ENCODE measurements at places on chromosomes 1 and 21.

GRCh38 chr1:73874806-73875205, 323.2 kb downstream of the LRRIQ3 start:
- DNase-seq: no peak

DNA sequence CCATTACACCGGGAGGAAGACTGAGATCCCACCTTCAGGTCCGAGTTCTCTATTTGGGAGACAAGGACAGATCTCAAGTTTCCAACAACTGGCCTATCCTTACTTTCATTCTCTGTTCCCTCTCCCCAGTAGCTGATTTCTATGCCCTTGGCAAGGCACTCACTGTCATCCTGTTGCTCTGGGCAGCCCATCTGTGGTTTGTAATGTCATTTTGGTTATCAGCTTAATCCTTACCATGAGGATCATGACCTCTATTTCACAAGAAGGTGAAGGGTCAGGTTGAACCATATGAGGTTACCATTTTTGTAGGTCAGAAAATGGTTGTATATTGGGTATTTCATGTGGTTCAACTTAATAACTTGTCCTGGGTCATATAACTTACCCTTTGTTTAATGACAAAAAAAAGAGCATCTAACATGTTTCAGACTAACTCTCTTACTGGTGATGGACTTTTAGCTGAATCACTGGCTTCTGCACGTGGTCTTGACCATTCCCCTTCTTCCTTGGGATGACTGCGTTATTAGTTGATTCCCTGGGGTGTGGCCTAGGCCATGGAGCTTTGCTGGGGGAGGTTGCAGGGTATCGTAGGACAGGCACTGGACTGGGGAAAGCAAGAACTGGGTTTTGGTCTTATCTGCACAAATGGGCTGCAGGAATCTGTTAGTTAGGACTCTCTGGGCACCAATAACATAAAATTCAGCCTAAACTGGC, 120.2 kb downstream of the ACTL8 start:
- DNase-seq: no peak

DNA sequence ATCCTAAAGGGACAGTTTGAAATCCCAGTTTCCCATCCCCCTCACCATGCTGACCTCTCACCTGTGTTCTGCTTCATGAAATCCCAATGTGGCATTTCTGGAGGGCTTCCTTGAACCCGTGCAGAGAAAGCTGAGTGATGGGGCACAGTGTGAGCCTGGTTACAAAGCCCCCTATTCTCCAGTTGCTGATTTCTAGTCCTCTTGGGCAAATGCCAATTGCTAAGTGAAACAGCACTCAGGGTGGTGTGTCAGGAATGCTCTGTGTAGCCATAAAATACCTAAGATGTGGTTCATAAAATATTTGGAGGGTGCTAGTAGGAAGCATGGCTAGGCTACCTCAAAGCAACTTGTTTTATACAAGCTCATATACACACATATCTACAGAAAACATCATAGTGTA, 32.0 kb downstream of the SUSD4 start:
- DNase-seq: no peak

GRCh38 chr1:40232444-40232843, 15.3 kb upstream of the TMCO2 start:
- DNase-seq: no peak

DNA sequence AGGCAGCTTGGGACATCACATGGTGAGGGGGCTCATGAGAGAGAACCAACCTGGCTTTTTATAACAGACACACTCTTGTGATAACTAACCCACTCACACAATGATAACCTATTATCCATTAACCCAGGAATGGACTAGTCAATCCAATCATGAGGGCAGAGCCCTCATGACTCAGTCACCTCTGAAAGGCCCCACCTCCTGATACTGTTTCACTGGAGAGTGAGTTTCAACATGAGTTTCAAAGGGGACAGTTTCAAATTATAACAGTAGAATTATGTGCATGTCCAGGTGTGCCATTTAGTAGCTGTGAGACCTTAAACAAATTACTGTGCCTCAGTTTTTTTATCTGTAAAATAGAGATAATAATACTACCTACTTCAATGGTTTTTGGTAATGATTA, 47.6 kb upstream of the PPP2R5A start:
- no peak for DNase-seq

- DNase-seq: no peak
These were observed 91.8 kb downstream of the DDX20 start for GRCh38 chr1:111847466-111847865.

GRCh38 chr1:205488074-205488723, 16.3 kb upstream of the CDK18 start:
- DNase-seq: no peak

DNA sequence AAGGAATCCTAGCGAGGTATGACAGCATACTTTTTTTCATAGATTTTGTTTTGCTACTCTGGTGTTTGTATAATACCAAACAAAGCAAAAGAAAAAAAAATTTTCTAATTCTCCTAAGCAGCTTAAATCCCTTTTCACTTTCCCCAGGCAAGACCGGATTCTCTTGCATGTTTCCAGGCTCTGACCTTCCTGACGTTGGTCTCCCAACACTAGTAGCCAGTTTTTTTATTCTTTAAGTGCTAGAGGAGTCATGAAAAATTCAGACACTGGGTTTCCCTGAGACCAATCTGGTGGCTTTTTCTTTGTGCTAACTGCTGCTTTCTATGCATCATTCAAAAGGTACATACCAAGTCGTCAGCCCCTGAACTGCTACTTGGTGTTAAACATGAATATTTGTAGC, 111.4 kb downstream of the ZNF326 start:
- DNase-seq: no peak

DNA sequence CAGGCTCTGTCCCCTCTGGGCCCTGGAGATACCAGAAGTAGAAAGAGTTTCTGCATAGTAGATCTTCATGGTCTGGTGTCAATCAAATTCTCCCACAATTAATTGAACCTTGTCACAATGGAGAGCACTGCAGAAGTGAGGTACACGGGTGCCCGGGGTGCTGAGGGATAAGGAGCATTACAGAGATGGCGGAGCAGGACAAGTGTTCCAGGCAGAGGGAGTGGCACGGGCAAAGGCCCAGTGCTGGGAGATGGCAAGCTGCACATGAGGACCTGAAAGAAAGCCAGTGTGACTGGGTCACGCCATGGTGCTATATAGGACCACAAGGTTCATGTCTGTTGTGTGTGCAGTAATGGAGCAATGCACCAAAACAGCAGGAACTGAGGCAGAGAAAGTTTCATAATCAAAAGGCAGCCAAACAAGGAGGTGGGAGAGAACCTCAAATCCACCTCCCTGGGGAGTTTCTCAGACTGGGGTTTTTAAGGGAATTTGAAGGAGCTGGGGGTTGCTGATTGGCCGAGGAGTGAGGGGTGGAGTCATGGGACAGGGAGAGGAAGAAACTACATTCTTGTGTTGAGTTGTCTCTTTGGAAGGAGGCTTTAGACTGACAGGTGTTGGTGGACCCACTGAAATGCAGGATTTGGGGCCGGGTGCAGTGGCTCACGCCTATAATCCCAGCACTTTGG, 27.7 kb downstream of the ACOT11 start:
- no peak for DNase-seq

GRCh38 chr1:119431836-119432235, 16.9 kb downstream of the HSD3B2 start:
- no peak for DNase-seq

GRCh38 chr1:63126104-63126503, 196.3 kb upstream of the FOXD3 start:
- DNase-seq: no peak
